CD8-positive, alpha-beta memory T cell (primary cell): ENCODE measurements at places on chromosomes 13 and 19. TPM values are rescaled to one million over a fixed set of nuclear protein-coding genes. Genes with fewer than 3 reads are reported as not detected.

CLEC4M gene
- total RNA-seq, result not detected

LEUTX gene
- total RNA-seq, result not detected

LYPD5 gene
- total RNA-seq, result 0.68 TPM

TNFSF9 gene
- 11.3 TPM for total RNA-seq

ZNF260 gene
- 6.9 TPM for total RNA-seq

CEACAM4 gene
- not detected for total RNA-seq

DNA sequence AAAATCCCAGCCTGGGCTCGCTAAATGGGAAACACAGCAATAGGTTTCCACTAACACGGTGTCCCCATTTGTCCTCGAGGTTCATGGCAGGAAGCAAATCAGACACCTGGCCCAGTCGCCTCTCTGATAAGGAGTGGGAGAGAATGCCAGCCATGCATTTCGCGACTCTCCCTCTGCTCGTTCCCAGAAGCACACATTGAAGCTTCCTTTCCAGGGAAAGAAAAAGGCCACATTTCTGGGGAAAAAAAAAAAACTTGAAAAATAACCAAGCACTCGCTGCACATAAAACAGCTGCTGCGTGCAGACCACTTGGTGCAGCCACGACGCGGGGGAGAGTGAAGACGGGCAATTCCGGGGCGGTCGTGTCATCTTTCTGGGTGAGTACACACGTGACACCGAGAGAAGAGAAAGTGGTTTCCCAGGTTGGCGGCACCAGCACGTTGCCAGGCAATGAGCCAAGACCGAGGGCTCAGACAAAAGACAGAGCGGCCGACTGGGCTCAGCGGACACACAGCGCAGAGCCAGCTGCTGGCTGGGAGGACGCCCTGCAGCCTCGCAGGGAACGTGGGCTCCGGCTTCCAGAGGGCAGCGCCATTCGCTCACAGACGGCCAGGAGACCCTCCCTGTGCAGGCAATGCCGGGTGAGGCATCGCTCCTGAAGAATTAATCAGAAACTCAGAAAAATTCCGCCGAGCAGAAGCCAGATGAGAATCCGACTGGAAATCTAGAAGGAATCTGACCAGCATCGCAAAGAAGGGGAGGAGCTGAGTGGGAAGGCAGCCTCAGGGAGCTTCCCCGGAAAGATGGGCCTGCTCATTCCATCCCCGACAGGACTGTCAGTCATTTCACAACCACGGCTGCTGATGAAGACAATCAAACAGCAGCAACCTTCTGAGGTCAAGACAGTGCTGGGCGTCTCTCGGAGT, 83.2 kb upstream of the IRS2 start:
- no peak for DNase-seq
- no peaks in the 10 kb centered on the region for H3K36me3 ChIP-seq
- no peaks in the 10 kb centered on the region for H3K27me3 ChIP-seq

DNA sequence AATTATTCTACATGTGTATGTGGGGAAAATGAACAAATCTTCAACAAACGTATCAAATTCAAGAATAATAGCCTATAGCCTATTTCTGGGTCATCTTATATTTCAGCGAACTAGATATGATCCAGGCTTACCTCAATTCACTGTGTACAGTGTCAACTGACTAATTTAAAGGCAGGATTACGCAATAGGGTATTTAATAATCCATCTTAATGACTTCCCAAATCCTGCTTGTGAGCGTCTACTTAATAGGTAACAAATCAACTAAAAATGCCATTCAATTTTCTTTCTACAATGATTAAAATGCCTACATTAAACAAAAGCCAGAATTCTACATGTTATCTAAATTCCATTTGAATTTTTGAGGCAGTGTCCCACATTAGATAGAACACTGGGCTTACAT, 67.0 kb downstream of the USP12 start:
- no peaks in the 10 kb centered on the region for H3K4me1 ChIP-seq
- no peaks in the 10 kb centered on the region for H3K27me3 ChIP-seq
- no peak for DNase-seq
- peaks cover 7% of the 10 kb centered on the region for H3K36me3 ChIP-seq
- H3K27ac ChIP-seq, result no peak overlapping the region

DNA sequence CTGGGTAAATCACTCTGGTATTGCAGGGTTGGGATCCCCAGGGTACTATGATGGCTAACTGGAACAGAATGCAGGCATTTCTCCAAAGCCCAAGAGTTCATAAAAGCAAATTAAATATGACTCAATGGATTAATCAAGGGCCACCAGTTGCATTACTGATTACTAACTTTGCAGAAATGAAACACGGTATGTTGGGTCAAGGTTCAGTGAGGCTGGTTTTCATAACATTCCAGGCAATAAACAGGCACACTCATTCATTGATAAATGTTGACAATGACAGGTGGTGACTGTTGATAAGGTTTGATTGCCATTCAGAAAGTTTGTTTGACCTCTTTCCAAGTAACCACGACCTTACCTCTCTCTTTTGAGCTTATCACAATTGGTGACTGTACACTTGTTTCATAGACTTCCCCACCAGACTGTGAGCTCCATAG, 506 bp upstream of the AP1M1 start:
- no peak for DNase-seq
- H3K36me3 ChIP-seq, result no peaks in the 10 kb centered on the region

DNA sequence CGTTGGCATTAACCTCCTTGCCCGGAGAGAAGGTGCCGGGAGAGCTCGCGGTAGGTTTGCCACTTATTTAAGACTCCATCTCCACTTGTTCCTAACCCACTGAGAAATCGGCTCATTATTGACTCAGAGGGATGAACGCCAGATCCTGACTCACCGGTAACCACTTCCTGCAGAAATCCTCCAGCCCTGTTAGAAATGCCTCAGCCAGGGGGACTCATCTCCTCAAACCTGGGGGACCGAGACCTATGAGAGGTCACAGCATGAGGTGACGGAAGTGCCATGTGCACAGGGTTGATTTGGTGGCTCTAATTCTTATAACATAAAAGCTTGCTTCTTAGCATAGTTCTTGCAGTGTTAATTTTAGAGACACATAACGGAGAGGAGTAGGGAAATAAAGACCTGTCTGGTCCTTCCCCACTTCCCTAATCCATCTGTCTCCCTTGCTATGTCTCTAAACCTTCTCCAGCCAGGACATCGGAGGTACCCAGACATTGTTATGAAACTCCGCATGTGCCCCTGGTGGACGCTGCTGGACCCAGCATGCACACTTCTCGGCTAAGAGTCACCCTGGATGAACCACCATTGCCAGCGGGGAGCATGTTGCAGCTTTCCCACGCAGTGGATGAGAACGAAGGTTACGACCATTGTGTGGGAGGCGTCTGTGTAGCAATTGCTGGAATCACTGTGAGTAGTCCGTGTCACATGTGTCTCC, 158.9 kb downstream of the EFNB2 start:
- no peaks in the 10 kb centered on the region for H3K36me3 ChIP-seq
- no peaks in the 10 kb centered on the region for H3K27me3 ChIP-seq
- H3K4me1 ChIP-seq, result no peaks in the 10 kb centered on the region
- H3K27ac ChIP-seq, result no peak overlapping the region
- DNase-seq, result no peak

DNA sequence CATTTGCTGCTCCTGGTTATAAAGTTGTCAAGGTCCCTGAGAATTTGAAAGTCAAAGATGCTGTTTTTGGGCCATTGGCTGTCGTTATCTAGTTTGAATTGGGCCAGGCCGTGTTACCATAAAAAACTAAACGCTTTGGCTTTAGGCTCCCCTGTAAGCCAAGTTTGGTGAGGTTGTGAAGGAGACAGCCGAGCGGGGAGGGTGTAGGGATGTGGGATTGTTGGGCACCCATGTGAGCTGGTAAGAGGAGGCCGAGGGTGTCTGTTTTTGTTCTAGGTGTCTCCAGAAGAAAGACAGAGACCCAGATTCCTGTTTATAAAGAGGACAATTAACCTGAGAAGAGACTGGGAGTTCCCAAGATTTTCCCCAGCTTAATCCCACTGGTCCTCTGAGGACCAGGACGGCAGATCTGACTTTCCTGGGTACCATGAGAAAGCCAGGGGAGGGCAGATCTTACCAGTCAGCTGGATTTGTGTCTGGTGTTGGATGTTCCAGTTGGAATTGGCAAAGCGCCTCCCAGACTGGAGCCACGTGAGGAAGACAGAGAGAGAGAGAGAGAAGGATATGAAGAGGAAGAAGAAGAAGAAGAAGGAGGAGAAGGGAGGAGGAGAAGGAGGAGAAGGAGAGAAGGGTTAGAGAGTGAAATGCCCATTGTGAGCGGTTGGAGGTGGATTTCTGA, 25.1 kb downstream of the TMEM255B start:
- H3K4me1 ChIP-seq, result no peaks in the 10 kb centered on the region
- H3K36me3 ChIP-seq, result no peaks in the 10 kb centered on the region
- H3K27ac ChIP-seq, result no peak overlapping the region
- H3K27me3 ChIP-seq, result no peaks in the 10 kb centered on the region
- no peak overlapping the region for H3K4me3 ChIP-seq

DNA sequence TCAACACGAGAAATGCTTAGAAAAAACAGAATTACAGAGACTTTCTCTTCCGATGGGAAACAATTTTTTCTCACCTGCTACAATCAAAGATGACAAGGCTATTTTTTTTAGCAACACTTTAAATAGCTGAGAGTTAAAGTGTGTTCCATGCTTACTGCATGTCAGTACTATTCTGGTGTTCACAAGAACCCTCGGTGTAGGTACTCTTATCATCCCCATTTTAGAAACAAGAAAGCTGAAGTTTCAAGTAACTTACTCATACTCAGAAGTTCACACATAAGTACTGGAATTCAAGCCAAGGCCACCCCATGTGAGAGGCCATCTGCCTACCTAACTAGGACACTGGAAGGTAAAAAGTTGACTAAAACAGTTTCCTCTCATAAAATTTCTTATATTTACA, 9.0 kb upstream of the TNFRSF19 start:
- H3K27me3 ChIP-seq, result no peaks in the 10 kb centered on the region
- H3K4me3 ChIP-seq, result no peak overlapping the region
- H3K27ac ChIP-seq, result no peak overlapping the region

DNA sequence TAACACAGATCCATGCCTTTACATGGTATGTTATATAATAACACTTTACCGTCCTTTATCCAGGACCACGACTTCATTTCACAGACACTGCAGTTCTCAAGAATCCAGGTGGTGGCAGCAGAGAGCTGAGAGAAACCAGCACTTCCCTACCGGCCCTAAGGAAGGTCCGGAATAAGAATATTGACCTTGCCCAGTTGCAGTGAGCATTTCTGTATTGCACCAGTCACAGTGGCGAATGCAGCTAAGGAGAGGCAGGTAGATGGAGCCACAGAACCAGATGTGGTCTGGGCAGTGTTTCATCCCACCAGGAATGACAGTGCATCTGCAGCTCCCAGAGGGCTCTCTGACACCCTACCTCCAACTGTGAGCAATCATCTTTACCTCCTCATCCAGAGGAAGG, 44.6 kb downstream of the ZNF787 start:
- H3K36me3 ChIP-seq, result no peaks in the 10 kb centered on the region
- peaks cover 10% of the 10 kb centered on the region for H3K4me1 ChIP-seq
- H3K27me3 ChIP-seq, result no peaks in the 10 kb centered on the region
- H3K27ac ChIP-seq, result no peak overlapping the region

DNA sequence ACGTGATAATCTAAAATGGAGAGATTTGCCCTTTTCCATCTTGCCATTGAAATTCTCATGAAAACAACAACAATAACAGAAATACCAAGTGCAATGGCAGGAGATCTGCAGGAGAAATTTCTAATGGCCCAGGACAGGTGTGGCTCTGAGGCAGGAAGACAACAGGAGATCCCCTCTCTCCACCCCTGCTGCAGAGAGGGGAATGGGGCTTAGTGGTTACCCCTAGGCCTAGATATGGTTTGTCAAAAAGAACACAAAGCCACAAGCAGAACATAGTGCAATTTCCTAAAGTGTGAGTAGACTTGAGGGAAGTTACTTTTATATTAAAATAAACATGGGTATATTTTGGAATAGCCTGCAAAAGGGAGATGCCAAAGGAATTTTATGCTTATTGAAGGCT, 369.5 kb downstream of the KCNRG start:
- H3K4me1 ChIP-seq, result no peaks in the 10 kb centered on the region
- H3K27ac ChIP-seq, result no peak overlapping the region
- no peak for DNase-seq
- no peaks in the 10 kb centered on the region for H3K36me3 ChIP-seq

- no peaks in the 10 kb centered on the region for H3K4me1 ChIP-seq
- no peaks in the 10 kb centered on the region for H3K27me3 ChIP-seq
- DNase-seq, result no peak
- H3K36me3 ChIP-seq, result no peaks in the 10 kb centered on the region
- no peak overlapping the region for H3K27ac ChIP-seq
- H3K4me3 ChIP-seq, result no peak overlapping the region
These were observed 95.4 kb downstream of the RNASEH2B start for GRCh38 chr13:51004918-51005460.

GRCh38 chr13:113639616-113640262, 18.3 kb downstream of the ATP4B start:
- DNase-seq, result no peak
- no peak overlapping the region for H3K4me3 ChIP-seq
- H3K27ac ChIP-seq, result no peak overlapping the region
- peaks cover 6% of the 10 kb centered on the region for H3K36me3 ChIP-seq
- peaks cover 13% of the 10 kb centered on the region for H3K4me1 ChIP-seq

DNA sequence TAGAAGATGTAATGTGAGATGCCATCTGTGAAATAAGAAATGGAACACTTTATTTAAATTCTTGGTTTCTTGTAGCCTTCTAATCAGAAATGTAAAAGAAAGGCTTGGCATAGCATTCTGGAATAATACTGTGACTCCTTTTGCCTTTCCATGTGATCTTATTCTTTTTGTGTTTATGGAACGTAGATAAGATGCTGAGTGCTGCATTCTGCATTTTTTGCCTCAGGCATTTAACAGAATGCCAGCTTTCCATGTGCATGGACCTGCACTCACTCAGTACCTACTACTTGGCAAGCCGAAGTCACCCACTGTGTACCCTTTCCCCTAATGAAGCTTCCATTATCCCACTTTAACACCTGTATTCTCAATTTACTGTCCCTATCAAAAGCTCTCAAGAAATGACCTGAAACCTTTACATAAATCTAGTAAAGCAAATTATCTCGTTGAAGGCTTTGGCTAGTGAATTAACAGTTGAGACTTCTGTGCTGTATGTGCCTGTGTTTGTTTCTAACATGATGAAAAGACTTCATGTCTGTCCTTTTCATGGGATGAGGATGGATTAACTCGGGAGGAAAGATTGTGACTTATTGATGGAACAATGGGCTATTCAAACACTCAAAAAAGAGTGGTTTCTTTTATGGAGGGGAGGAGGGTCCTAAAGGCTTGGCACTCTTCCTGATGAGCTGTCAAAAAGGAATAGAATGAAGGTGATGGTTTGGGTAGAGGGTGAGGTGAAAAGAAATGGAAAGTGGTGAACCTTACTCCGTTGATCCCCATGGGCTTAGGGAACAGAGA, 44.7 kb upstream of the FRY start:
- no peaks in the 10 kb centered on the region for H3K4me1 ChIP-seq
- no peak overlapping the region for H3K4me3 ChIP-seq
- H3K27me3 ChIP-seq, result no peaks in the 10 kb centered on the region
- no peak for DNase-seq
- H3K36me3 ChIP-seq, result no peaks in the 10 kb centered on the region
- no peak overlapping the region for H3K27ac ChIP-seq
